CD4-positive, alpha-beta T cell treated with Interferon gamma for 1 hour (primary cell): ENCODE measurements at places on chromosomes 12 and 14.

DNA sequence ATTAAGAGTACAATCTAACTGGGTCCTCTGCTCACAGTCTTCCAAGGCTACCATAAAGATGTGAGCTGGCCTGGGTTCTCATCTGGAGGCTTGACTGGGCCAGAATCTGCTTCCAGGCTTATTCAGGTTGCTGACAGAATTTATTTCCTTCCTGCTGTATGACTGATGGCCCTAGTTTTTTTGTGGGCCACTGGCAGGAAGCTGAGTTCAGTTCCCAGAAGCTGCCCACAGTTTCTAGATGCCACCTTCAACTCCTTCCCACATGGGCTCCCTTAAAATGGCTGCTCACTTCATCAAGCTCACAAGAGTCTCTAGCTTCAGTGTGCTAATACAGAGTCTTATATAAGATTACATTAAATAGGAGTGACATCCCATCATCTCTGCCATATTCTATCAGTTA is 121.7 kb upstream of the CAND1 start:
- no peak for DNase-seq

DNA sequence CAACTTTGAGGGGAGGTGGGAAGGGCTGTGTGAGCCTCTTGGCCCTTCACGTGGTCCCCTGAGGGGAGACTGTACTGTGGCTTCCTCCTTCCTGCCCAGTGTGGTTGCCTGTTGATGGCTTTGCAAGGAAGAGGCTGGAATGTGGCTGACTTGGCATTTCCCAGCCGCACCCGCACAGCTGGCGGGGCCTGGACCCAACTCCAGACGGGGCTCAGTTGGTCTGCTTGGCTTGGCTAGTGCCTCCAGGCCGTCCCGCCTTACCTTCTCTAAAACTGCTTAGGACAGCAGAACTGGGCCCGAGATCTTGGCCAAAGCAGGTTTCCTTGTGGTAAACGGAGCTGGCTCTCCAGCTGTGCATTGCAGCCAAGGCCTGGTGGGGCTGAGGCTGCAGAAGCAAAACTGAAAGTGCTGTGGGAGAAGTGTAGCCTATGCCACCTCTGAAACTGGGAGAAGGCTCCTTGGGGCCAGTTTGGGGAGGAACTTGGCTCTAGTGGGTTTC is 139.5 kb downstream of the SMOC1 start:
- DNase-seq: peak; percentile 9

GRCh38 chr14:89490466-89490865 is 73.4 kb upstream of the FOXN3 start:
- DNase-seq: no peak

GRCh38 chr12:62737188-62737587 is 197.8 kb downstream of the PPM1H start:
- DNase-seq: no peak

DNA sequence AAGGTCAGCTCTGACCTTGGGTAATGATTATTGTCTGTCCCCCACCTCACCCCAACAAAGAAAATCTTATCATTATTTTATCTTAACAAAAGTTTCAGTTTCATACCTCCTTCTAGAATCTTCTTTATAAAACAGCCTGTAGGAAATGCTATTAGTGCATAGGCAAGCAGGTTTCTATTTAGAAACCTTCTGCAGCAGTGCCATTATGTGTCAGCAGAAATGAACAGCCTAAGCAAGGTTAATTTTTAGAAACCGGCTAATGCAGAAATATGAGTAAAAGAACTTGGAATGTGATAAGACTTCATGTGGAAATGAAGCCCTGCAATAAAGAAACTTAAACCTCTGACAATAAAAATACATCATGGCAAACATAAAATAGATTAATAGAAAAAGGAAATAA is 814.4 kb downstream of the FSCB start:
- no peak for DNase-seq

DNA sequence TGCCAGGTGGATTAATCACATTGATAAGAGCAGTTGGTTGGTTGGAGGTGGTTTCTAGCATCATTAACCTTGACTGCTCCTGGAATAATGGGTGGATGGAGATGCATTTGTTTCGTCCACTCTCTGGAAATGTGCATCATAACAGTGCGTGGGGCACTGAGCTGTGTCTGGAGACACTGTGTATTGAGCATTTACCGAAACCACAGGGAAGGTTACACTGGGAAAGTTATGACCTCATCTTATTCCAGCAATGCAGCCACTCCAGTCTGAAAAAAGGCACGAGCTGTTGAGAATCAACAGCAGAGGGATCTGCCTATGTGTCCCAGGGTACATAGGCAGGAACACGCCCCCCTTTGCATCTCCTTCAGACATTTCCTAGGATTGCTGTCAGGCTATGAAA is 27.2 kb downstream of the RNFT2 start:
- DNase-seq: no peak

DNA sequence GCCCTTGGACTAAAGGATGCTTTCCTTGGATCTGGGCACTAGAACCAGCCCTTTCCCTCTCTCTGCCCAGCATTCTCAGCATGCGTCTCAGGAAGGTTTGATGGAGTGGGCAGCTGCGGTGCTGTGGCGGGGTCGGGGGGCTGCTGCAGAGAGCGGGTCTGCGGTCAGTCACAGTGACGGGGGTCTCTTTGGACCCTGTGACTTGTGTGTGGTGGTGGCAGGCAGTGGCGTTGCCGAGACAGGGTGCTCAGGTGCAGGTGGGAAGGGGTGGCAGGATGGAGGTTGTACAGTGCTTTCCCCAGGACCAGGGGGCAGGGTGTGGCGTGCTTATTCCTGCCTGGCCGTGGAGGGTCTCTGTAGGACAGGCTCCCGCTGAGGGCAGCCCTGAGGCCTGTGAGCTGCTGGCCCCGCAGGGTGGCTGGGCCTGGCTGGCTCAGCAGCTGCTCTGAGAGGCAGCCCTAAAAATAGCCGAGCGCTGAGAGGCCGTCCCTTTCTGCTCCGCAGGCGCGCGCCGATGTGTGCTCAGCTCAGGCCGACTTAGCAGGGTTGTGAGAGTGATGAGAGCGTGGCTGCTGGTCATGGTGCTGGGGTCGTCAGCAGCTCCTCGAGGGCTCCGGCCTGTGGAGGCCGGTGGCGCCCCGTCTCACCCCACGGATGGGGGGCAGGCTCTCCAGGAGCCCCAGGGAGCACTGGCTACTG is 9.7 kb downstream of the PACS2 start:
- no peak for DNase-seq

GRCh38 chr14:72544615-72545387 is 349.1 kb downstream of the DPF3 start:
- DNase-seq: no peak

GRCh38 chr14:93998871-93999403 is 1.8 kb downstream of the CCDC197 start:
- DNase-seq: no peak

- no peak for DNase-seq
These were observed 186.6 kb upstream of the OTX2 start for GRCh38 chr14:56996721-56997399.

- DNase-seq: peak; percentile 84
These were observed 2.5 kb downstream of the PTPN6 start for GRCh38 chr12:6953442-6954315.

DNA sequence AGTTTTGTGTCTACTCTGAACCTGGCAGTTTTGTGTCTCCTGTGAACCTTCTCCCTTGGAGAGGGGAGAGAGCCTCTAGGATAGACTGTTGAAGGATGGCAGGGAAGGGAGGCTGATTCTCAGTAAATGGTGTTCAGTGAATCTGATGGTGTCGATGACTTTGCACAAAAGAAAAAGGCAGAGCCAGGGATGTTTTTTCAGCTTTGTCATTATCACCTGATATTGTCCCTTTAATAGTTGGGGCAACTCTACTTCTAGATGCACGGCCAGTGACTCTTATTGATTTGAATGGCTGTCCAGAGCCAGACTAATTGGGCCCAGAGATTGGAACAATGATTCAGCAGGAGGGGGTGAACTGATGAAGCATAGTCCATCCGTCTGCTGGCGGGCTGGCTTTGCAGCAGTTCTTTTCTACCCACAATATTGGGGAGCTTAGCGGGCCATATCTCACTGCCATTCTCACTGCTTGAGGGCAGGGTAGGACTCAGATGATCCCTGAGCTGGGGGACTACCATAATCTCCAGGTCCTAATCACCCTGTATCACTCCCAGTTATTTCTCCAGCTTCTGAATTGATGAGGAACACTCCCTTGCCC is 93.1 kb downstream of the ADCK1 start:
- no peak for DNase-seq

DNA sequence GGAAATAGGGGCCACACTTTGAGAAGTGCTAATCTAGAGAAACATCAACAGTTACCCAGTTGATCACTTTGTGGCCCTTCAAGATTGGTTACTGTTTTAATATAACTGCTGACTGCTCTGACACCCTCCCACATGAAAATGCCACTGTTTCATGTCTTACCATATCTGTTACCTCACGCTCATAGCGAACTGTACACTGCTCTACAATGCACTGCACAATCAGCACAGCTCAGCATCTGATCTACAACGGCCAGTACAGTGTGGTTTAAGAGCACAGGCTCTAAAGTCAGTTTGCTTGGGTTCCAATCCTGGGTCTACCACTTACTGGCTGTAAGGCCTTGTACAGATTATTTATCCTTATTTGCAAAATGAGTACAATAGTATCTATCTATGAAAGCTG is 39.1 kb downstream of the SPPL3 start:
- no peak for DNase-seq

DNA sequence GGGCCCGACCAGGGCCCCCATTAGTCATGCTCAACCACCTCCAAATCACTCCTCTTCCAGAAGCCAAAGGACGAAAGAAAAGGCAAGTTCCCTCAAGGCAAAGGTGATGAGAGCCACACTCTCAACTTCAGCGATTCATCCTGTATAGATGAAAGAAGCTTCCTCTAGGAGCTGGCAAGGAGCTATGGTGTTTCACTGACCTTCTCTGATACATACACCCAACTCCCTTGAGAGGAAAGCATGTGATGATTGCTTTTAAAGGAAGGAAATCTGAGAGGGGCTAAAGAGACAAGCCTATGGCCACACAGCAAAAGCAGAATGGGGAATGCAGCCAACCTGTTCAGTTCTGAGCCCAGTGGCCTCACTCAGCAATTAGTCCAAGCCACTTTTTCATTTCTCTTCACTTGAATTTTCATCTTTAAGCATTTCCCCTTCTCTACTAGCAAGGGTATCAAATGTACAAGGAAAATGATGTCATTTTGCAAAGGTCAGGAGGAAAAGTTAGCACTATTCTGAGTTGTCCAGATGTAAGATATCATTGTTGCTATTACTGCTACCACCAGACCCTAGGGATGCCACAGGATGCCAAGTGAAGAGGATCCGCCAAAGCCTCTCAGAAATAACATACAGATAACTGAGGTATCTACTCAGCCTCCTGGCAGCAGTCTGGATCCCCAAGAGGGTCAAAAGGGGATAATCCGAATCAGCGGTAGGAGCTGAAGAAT is 82.5 kb downstream of the MAP3K9 start:
- no peak for DNase-seq

- no peak for DNase-seq
These were observed 62.5 kb downstream of the ETNK1 start for GRCh38 chr12:22687361-22688076.

GRCh38 chr14:100539003-100539660 is 48.1 kb downstream of the BEGAIN start:
- DNase-seq: peak; percentile 0

DNA sequence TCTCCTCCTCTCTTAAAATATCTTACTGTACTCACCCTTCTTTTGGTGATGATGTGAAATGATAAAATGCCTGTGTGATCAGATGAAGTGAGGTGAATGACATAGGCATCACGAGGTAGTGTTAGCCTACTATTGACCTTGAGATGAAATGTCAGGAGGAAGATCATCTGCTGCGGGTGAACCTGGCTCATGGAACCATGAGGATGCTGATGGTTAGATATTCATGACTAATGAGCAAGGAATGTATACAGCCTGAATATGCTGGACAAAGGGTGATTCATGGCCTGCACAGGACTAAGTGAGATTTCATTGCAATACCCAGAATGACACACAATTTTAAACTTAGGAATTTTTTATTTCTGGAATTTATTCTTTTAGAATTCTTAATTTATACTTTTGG is 89.6 kb downstream of the DAAM1 start:
- DNase-seq: no peak

DNA sequence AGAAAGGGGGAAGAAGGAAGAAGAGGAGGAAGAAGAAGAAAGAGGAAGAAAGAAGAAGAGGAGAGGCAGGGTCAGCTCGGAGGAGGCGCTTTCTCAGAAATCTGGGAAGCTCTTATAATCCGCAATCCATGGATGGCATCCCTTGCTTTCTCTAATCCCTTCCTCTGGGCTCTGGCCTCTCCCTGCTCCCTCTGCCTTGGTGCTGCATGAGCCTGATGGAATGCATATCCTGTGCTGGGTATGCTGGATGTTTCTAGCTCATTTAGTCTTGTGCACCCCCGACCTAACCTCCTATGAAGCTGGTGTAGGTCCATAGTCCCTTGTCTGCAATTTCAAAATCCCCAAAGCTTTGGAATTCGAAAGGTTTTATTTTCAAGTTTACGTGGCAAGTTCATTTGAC is 94.2 kb upstream of the MYL2 start:
- DNase-seq: no peak

- DNase-seq: no peak
These were observed 23.9 kb downstream of the ANAPC7 start for GRCh38 chr12:110379631-110380030.

- no peak for DNase-seq
These were observed 2.6 kb downstream of the EIF2B2 start for GRCh38 chr14:75005357-75005756.

DNA sequence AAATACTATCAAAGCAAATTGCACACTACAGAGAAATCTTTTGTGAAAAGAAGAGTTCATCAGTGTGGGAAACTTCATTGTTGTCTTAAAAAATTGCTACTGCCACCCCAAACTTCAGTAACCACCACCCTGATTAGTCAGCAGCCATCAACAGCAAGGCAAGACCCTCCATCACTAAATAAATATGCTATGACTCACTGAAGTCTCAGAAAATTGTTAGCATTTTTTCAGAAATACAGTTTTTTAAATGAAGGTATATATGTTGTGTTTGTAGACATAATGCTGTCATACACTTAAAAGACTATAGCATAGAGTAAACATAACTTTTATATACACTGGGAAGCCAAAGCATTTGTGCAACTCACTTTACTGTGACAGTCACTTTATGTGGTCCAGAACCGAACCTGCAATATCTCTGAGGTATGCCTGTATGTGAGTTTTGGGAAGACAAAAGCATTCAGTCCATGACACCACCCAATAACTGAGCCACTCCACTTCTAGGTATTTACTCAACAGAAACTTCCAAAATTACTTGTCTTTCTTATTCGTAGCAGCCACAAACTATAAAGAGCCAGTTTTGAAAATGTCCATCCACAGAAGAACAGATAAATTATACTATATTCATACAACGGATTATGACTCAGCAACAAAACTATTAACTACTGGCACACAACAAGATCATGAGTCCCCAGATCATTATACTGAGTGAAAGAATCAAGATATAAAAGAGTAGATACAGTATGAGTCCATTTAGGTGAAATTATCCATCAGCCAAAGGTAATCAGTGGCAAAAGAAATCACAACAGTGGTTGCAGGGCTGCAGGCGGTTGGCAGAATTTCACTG is 649.6 kb downstream of the BCL11B start:
- DNase-seq: no peak

DNA sequence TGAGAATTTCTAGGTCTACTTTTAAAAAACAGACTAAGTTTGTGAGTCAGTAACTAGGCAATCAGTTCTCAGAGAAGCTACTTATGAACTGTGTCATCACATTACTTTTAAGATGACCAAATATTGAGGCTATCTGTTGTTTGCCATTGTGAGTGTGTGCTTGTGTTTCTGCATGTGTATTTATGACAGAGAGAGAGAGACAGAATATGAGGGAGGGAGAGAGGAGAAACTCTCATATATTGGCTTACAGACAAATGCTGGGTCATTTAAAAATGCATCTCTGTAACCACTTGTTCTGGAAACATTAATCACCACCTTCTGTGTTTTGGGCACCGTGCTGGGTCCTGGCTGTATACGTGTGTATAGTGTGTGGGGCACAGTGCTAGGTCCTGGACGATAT is 161.5 kb upstream of the FRMD6 start:
- no peak for DNase-seq
